ENCODE measurements at places on chromosomes 13 and 19.
A peak's percentile ranks its signal among the peaks of the same experiment; 100 is the strongest.

- DNase-seq: no peak
Measured at GRCh38 chr19:40312533-40312932, 27.4 kb upstream of the AKT2 start.

DNA sequence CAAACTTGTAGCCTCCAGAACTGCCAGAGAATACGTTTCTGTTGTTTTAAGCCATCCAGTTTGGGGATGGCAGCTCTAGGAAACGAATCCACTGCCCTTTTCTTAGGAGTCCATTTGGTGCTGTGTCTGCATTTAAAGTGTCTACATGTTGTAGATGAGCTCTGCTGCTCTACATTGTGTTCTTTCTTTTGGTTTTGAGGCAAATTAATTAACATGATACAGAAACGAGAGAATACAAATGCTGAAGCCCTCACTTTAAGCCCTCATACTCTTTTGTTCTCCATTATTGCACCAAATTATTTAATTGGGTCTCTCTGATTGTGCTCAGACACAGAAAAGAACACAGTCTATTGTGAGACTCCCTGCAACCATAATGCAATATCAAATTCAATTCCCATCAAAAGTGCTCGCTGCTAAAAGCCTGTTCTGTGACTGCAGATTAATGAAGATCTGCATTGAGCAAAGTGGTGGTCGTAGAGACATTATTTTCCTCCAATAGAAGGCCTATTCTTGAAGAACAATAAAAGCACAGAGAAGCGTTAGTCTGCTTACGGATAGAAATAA lies 166.3 kb upstream of the SOX21 start:
- DNase-seq: no peak

- DNase-seq: no peak
Measured at GRCh38 chr19:34431681-34432402, 3.7 kb downstream of the UBA2 start.

DNA sequence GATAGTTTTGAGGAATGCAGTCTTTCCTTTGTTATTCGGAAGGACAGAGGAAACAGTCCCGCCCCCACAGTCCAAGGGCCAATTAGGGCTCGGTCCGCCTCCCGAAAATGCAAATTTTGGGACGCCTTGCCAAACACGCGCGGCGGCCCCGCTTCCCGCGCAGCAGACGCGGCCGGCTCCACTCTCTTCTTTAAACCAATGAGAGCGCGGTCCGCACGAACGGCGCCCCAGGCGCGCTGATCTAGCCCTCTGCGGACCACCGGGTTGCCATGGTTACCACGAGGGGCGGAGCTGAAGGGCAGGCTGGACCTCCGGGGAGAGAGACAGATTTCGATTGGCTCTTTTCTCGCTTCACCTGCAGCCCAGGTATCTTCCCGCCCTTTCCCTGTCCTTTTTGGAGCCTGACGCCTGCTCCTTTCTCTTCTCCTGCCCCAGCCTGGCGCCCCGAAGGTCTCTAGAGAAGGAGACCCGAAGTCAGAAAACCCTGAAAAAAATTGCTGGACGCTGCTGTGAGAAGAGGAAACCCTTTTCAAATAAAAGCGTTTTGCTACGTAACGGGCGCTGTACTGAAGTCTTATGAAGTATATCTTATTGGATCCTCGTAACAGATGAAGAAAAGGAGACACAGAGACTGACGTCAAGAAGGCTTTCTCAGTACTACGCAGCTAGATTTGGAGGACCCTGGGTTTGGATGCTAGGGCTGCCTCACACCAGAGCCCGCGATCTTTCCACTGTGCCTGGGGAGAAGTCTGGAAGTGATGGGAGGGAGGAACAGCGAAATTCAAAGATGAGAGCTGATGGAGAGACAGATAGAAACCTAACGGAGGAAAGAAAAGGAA lies 2.0 kb downstream of the PTH2 start:
- no peak for DNase-seq

DNA sequence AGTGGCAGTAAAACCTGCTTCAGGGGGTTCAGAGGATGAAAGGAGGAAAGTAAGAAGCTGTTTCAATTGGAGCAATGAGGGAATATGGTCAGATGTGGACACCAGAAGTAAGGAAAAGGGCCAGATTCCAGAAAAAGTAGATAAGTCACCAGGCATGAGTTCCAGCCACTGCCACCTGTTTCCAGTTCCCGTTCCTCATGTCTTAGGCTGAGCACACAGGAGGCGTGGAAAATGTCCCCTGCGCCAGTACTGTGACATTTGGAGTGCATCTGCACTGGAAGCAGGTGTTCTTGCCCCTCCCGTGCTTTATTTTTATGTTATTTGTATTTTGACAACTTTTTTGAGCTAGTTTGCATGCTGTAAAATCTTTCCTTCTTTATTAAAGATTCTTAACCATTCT lies 25.3 kb downstream of the LMO7 start:
- no peak for DNase-seq

GRCh38 chr13:73960474-73960873 lies 173.7 kb downstream of the KLF12 start:
- no peak for DNase-seq

- DNase-seq: no peak
Measured at GRCh38 chr19:58586133-58586765, 13.1 kb upstream of the MZF1 start.

GRCh38 chr19:42092350-42092749 lies 16.4 kb downstream of the ZNF574 start:
- peak; percentile 61 for DNase-seq

DNA sequence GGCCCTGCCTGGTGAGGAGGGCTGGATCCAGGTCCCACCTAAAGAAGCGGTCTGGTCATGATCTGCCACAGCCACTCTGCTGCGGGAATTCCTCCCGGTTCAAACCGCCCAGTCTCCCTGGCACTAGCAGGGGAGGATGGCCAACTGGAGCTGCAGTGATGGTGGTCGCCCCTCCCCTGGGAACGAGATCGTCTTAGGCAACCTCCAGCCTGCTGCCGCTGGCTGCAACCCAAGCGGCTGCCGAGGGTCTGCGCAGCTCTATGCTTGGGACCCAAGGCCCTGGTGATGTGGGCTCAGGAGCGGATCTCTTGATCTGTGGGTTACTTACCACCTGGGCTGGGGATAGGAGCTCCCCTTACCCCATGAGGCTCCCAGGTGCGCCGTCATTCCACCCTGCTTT lies 69.1 kb downstream of the TNFSF11 start:
- no peak for DNase-seq

DNA sequence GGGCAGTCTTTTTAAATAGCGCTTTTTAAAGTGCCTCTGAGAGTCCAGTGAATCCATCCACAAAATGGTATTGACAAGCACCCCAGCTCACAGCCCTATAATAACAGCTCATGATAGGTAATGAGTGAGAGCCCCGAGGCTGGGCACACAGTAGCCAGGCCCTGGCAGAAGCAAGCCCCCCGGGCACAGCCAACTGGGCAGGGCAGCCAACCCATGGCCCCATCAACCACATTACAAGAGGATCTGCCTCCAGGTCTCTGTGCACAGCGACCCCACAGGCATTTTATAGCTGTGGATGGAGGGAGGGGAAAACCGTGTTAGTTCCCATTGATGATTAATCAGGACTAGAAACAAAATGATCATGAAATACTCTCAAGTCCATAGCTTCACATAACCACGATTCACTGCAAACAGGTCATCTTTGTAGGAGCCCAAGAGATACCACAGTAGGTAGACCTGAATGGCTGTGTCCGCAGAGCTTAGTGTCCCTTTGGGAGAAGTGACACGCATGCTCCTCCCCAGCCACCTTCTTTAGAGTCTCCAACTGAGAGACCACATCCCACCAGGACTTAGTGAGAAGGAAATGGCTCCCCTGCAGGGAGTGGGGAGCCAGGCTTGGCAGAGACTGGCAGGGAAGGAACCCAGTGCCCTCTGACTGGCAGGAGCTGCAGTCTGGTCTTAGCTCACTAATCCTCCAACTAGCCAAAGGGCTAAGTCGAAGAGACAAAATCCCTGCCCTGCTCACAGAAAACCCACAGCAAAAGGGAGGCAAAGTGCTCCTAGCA lies 4.3 kb upstream of the VSTM2B start:
- no peak for DNase-seq

- no peak for DNase-seq
Measured at GRCh38 chr19:14333101-14333871, 48.0 kb upstream of the ADGRE5 start.

- peak; percentile 5 for DNase-seq
Measured at GRCh38 chr13:24341439-24341838, 32.1 kb downstream of the C1QTNF9 start.

GRCh38 chr13:48925001-48925400 lies 50.7 kb upstream of the FNDC3A start:
- no peak for DNase-seq

- no peak for DNase-seq
Measured at GRCh38 chr19:51009061-51009891, 7.9 kb upstream of the KLK8 start.

DNA sequence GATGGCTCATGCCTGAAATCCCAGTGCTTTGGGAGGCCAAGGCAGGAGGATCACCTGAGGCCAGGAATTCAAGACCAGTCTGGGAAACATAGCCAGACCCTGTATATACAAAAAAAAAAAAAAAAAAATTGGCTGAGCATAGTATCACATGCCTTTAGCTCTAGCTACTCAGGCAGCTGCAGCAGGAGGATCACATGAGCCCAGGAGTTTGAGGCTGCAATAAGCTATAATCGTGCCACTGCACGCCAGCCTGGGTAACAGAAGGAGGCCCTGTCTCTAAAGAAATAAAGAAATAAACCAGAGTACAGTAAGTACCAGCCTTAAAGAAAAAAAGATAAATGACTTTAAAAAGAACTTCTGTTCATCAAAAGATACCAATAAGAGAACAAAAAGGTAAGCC lies 52.9 kb downstream of the FAM124A start:
- no peak for DNase-seq

DNA sequence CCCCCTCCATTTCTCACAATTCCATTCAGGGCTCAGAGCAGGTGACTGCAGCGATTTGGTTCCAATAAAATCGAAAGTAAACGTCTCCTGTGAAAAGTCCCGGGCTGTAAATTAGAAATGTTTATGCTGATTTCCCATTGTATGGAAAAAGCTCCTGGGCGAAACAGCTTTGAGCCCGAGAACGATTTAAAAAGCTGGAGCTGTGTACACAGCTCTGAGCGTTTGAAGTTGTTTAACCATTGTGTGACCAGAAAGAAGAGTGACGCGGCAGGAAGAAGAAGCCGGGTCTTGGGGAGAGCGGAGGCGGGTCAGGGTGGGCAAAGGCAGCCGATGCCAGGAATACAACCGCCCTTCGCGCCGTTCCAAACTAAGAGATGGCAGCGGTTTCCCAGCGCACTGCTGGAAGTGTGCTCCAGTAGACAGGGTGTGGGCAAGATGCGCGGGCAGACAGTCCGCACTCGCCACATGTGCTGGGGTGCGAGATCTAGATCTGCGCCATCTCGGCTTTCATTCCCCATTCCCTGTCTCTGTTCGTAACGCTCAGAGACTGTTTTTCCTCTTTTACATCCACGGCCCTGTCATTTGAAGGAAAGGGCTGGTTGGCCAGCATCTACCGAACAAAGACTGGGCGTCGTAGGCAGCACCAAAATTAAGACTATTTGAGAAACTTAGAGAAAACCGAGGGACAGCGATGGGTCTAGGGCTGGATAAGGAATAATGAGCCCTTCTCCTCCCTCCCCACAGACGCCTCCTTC lies 960 bp upstream of the GSX1 start:
- DNase-seq: no peak

DNA sequence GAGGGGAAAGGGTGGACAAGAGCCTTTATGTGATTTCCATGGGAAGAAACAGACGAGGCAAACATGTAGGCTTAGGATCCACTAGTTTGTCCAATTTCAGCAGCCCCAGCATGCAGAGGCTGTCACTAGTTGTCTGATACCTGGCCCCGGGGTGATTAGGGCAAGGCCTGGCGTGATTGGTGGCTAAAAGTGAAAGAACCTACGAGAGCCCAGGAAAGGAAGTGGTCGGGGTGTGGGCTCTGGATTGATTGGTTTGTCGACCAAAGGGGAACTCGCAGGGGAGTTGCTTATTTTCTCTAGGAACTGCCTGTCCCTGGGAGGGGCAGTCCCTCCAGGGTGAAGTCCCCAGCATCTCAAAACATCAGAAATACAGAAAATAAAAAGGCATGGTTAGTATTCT lies 64.2 kb upstream of the UQCRFS1 start:
- DNase-seq: peak; percentile 69

DNA sequence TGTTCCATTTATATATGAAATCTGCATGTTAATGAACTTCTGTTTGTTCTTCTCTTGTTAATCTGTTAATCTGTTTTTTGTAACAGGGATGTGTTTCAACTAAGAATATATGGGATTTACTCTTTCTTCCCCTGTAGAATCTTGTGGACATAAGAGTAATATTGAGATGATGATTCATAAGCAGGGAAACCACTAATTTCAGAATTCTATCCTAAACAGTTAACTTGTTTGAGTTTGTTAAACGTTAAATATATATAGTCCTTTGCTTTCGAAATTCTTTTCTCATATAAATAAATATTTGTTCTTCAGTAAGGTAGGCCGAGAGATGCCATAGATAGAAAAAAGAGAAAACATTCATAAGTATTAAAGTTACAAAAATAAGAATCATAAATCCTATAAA lies 1052.2 kb upstream of the SPRY2 start:
- DNase-seq: no peak

GRCh38 chr19:16070366-16070990 lies 5.8 kb upstream of the TPM4 start:
- peak; percentile 93 for DNase-seq

DNA sequence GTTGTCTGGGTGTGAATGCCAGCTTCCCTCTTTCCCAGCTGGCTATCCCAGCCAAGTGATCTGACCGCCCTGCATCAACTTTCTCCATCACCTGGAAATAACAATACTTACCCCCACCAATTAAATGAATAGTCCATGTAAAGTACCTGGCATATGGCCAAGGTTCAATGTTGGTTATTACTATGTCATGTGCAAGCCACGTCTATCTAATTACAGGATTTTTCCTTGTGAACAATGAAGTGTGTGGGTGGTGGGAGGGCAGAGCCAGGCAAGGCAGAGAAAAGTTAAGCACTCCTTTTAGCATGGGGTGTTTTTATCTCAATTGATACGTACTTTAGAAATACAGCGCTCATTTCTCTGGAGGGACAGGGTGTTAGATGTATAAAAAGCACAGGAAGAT lies 121.1 kb downstream of the NHLRC3 start:
- DNase-seq: no peak

DNA sequence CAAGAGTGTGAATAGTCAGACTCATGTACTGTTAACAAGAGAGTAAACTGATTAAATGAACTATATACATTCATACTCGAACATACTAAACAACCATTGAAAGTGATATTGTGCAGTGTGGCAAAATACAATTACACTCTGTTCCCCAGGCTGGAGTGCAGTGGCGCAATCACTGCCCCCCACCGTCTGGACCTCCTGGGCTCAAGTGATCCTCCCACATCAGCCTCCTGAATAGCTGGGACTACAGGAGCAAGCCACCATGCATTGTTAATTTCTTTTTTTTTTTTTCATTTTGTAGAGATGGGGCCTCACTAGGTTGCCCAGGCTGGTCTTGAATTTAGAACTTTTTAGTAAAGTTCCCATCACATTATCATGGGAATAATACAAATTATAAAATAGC lies 77.3 kb upstream of the LSM14A start:
- DNase-seq: no peak

GRCh38 chr13:21453387-21454081 lies 5.6 kb downstream of the ZDHHC20 start:
- DNase-seq: no peak
